ENCODE measurements at places on chromosomes 6 and 20. TPM values are rescaled to one million over a fixed set of nuclear protein-coding genes. Genes with fewer than 3 reads are reported as not detected.

- DNase-seq, result no peak
Measured at GRCh38 chr6:20092071-20092566, 120.2 kb downstream of the MBOAT1 start.

DNA sequence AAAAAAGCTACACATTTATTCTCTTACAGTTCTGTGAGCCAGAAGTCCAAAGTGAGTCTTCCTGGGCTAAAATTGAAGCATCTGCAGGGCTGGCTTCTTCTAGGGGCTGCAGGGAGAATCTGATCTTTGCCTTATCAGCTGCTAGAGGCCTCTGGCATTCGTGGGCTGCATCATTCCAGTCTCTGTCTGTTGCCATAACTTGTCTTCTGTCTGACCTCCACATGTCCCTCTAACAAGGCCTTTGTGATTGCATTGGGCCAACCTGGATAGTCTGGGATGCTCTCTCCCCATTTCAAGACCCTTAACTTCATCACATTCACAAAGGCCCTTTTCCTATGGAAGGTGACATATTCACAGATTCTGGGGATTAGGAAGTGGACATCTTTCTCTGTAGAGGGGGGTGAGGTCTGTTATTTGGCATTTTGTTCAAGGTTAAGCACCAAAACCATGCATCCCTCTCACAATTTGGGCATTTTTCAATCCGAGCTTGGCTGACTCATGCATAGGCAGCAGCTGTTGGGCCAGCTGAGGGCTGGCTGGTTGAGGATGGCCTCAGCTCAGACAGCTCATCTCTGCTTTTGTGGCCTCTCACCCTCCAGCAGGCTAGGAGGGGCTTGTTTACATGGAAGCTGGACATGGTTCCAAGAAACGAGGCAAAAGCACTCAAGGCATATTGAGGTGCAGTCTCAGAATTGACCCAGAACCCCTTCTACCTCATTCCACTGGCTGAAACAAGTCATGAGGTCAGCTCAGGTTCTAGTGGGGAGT, 116.1 kb upstream of the NXT1 start:
- no peak for DNase-seq

- no peak for DNase-seq
Measured at GRCh38 chr6:9140951-9141460, 705.7 kb upstream of the SLC35B3 start.

DNA sequence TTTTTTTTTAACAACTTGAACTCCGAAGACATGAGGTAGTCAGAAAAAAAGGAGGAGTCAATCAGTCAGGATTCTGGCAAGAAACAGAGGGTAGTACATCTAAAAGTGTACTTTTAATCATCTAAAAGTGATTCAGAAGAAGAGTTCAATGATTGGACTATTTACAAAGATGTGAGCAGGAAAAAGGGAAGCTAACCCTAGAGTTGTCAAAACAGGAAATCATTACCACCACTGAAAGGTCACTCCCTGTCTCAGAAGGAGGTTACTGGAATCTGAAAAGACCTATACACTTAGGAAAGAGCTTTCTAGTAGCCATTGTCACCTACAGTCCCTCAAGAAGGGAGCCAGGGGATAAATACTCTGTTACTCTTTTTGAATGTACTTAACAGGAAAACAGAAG, 16.7 kb upstream of the LMBRD1 start:
- DNase-seq, result no peak

DNA sequence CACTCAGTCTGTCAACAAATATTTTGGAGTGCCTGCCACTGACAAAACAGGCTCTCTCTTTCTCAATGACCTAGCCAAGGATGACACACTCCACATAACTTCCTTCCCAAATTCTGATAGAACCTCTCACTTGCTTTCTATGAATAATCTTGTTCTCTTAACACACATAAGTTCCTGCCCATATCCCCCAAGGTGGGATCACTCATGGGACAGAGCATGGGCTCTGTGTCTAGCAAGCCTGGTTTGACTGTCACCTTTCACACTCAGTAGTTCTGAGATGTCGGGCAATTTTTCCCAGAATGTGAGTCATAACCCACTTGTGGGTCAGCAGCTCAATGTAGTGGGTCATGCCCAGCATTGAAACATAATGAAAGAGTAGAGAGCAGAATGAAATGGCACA, 78.1 kb downstream of the LRFN2 start:
- no peak for DNase-seq

The EYS gene
- total RNA-seq, result 0.13 TPM
